ENCODE measurements at places on chromosomes 4 and X. TPM values are rescaled to one million over a fixed set of nuclear protein-coding genes. Genes with fewer than 3 reads are reported as not detected.
A peak's percentile ranks its signal among the peaks of the same experiment; 100 is the strongest.

DNA sequence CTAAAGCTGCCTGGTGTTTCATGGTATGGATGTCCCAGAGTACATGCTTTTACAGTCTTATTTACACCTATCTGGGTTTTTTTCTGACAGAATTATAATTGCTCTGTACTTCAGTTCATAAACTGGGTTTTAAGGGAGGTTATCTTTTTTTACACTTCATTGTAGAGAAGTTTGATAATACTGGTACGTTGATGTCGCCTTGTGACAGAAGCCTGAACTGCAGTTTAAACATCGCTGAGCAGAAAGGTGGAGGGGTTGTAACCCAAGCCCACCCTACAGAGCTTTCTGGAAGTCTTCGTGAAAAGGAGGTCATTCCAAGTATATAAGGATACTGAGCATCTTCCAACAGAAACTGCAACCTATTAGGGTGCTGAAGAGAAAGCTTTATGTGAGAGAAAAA lies 46.4 kb downstream of the BEX1 start:
- DNase-seq = no peak

GRCh38 chr4:83589279-83589678 lies 53.4 kb downstream of the GPAT3 start:
- DNase-seq = no peak

The HERC6 gene
- 1.5 TPM for total RNA-seq

- DNase-seq = no peak
These were observed 132.1 kb downstream of the NSUN7 start for GRCh38 chr4:40881851-40882250.

DNA sequence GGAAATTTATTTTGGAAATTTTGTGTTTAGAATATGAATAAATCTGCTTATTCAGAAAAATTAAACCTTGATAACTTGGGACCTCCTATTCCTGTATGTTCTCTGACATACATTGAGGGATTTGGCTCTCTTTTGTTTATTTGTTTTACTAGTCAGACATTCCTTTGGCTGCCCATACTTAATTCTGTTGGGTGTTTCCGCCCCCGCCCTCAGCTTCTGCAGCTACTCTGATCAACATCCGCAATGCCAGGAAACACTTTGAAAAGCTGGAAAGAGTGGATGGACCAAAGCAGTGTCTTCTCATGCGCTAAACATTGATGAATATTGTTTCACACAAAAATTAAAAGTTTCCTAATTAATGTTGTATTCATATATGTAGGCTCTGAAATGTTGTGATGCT lies 40.5 kb downstream of the RRAGB start:
- DNase-seq = no peak

The RRH gene
- total RNA-seq = 0.36 TPM

The CXorf49 gene
- not detected for total RNA-seq

GRCh38 chrX:115177932-115178331 lies 11.3 kb upstream of the RBMXL3 start:
- DNase-seq = no peak

GRCh38 chr4:15683143-15683495 lies 1.5 kb downstream of the FAM200B start:
- no peak for DNase-seq

GRCh38 chrX:129793604-129794191 lies 13.9 kb downstream of the SASH3 start:
- no peak for DNase-seq

The CTAG1B gene
- total RNA-seq = not detected

DNA sequence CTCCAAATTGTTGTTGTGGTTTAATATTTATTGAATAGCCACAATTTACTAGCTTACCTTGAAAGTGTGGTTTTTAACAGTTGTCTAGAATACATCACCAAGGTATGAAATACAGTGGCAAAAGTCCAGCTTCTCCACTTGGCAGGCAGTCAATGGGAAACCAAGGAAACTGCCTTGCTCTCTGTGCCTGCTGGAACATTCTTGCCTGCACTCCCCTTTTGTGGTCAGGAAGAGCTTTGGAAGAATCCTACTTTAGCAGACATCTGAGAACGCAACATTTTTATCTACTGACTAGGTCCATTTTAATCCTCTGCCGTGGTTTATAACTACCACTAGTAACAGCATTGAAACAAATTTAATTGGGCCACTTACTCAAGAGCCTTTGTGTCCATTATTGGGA lies 64.5 kb downstream of the TENM3 start:
- DNase-seq = no peak

The GLRB gene
- 5.6 TPM for total RNA-seq

GRCh38 chrX:153611298-153612095 lies 12.6 kb upstream of the CCNQ start:
- DNase-seq = no peak

The FREM3 gene
- total RNA-seq = not detected

The IL9R gene
- total RNA-seq = 0.27 TPM

DNA sequence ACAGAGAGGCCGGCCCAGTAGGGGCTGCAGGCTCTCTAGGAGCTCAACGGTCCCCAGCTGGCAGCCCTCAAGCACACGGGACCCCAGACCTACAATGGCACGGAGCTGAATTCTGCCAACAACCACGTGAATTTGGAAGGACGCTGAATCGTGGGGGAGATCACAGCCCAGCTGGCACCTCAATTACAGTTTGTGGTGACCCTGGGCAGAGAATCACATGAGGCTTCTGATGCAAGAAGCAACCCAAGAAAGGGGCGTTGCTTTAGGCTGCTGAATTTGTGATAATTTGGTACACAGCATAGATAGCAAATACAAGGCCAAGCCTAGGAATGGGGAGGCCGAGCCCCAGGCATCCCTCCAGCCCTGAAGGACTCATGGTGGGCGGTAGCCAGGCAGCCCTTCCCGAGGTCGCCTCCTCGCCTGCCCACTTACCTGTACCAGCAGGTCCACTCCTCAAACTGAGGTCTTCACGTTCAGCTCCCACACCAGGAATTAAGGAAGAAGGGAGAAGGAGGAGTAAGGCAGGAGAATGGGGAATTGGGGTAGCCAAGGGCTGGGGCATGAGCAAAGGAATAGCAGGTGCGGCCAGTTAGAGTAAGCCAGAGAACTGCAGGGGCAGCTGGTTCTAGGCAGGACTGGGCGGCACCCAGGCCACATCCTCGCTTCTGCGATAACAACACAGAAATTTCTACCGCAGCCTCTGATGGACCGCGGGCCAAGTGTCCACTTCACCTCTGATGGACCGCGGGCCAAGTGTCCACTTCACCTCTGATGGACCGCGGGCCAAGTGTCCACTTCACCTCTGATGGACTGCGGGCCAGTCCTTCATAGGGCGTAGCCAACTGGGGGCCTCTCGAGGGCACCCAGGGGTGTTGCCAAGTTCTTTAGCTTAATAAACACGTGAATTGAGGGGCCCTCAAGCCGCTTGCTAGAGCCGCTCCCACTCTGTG lies 23.4 kb upstream of the HTRA3 start:
- DNase-seq = peak; percentile 8

The PDCL2 gene
- not detected for total RNA-seq

DNA sequence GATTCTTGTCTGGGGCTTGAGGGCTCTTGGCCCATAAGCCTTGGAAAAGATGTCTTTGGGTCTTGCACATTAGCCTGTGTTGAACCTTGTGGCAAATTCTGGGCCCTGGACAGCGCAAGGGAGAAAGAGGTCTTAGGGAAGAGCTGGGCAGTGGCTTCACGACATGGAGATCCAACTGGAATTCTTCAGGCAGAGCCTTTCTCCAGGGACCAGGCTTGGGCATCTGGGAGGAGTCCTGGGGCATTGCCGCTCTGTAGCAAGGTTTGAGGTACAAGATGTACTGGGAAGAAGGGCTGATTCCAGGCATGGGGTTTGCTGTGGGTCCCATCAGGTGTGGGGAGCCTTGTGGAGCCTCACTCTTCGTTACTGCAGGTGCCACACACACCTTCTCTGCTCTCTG lies 104.0 kb upstream of the ACTRT1 start:
- DNase-seq = no peak

GRCh38 chrX:13741695-13742094 lies 7.1 kb downstream of the OFD1 start:
- no peak for DNase-seq

DNA sequence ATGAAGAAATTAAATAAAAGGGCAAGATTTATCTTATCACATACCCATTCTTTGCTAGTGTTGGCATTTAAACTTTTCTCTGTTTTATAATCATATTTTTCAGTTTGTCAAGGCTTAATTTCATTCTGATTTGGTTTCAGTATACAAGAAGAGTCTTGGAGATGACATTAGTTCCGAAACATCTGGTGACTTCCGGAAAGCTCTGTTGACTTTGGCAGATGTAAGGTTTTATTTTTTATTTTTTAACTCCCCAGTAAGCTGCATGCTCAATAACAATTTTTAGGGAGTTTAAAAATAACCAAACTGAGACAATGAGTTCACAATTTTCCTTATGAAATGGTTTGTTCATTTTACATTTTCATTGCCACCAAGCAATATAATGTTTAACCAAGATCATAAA lies 39.8 kb downstream of the ANXA3 start:
- DNase-seq = no peak

DNA sequence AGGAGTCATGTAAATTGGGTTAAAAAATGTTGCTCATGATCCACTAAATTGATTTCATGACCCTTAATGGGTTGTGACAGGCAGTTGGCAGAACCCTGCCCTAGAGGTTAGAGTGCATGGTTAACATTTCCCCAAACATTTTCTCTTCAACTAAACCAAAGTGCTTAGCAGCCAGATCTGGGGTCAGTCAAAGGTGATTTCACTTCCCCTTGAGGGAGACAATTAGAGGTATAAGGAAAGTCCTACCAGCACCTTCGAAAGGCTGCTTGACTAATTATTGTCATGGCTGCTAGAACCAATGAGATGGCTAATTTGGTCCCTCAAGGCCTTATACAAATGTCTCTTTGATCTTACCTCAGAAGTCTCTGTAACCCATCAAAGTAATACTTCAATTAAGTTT lies 30.9 kb upstream of the INTS6L start:
- DNase-seq = no peak

DNA sequence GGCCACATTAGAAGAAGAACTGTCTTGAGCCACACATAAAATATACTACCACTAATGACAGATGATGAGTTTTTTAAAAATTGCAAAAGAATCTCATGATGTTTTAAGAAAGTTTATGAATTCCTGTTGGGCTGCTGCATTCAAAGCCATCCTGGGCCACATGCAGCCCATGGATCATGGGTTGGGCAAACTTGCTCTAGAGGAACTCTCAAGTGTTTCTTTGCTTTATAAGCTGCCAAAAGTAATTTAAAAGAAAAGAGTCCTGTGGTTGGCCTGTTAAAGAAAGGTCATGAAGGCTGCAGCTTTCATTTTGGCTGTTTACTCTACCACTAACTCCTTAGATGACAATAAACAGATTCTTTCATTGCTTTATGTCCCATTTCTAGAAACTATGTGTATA lies 218.2 kb downstream of the SCFD2 start:
- no peak for DNase-seq

DNA sequence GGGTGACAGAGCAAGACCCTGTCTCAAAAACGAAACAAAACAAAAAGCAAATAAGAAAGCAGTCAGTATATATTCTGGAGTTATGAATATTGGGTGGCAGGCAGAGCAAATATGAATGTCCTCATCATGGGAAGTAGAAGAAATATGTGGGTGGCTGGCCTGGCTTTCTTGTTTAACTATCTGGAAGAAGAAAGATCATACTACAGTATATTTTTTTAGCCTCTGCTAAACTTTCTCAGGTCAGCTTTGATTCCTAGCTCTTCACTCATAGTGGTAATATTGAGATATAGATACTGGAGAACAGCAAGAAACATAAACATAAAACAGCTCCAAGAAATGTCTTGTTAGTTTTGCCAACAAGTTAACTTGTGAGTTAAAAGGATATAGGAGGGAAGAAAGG lies 192.5 kb downstream of the SOWAHB start:
- no peak for DNase-seq

GRCh38 chrX:16177260-16177659 lies 10.0 kb downstream of the MAGEB17 start:
- no peak for DNase-seq

The CTAG1A gene
- total RNA-seq = not detected

DNA sequence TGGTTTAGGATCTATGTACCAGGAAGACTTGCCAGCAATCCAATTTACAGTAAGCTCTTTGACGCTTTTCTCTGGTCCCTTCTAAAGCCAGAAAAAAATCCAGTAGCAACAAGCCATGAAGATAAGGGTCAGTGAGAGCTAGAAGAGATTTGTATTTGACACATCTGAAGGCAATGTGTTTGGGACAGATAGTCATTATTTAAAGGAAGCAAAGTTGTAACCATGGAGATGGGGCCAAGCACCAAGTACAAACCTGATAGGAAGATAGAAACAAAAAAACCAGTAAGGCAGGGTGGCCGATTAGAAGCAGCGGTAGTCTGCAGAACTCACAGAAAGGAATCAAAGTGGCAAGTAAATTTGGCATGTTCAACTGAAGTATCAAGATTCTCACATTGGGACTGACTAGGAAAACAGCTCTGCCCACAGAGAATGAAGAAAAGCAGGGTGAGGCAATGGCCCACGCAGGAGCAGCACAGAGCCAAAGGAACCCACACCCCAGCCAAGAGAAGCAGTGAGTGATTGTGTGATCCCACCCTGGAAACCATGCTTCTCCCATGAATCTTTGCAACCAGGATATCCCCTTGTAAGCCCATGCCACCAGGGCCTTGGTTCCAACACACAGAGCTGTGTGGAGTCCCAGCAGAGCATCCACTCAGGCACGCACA lies 12.9 kb upstream of the C4orf54 start:
- DNase-seq = no peak

- no peak for DNase-seq
These were observed 130.4 kb upstream of the FRMPD4 start for GRCh38 chrX:12007881-12008280.

The TIMM17B gene
- total RNA-seq = 72.3 TPM

DNA sequence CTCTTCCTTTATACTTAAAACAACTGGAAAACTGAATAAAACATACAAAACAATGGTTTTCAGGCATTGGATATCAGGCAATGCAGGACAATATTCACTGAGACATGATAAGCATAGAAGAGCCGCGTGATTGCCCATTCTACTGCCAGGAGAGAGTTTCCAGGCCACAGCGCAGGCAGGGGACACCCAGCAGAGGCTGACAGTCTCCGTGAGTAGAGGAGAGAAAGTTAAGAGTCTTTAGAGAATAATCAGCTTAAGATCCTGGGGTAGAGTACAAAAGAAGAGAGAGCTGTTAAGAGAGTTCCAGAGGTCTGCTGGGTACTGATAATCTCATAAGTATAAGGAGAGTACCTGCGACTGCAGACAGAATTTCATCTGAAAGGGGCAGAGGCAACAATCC lies 18.4 kb upstream of the FRAS1 start:
- DNase-seq = no peak

The GLA gene
- 15.7 TPM for total RNA-seq

- no peak for DNase-seq
These were observed 40.4 kb downstream of the COL4A6 start for GRCh38 chrX:108397627-108398391.

DNA sequence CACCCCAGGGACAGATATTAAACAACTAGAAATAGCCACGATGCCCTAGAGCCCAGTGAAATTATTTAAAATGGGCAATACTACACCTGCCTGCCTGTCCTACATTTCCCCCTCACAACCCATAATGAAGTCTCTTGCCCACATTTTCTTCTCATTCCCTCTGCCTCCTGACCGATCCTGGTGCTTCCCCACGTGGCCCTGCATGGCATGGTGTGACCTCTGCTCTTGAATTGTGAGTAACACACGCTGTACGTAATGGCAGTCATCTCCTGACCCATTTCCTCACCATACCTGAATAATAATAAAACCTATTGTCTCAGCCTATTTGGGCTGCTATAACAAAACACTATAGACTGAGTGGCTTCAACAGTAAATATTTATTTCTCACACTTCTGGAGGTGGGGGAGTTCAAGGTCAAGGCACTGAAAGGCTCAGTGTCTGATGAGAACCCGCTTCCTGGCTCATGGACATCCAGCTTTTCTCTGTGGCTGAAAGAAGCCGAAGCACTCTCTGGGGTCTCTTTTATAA lies 77.0 kb upstream of the ENPP6 start:
- no peak for DNase-seq

- DNase-seq = no peak
These were observed 18.5 kb downstream of the SORCS2 start for GRCh38 chr4:7210824-7211223.
